Ecto neural progenitor cell (in vitro differentiated cells): ENCODE measurements at places on chromosomes 1 and 21.

- no peak for DNase-seq
These were observed 43.2 kb downstream of the NEK2 start for GRCh38 chr1:211632117-211632807.

DNA sequence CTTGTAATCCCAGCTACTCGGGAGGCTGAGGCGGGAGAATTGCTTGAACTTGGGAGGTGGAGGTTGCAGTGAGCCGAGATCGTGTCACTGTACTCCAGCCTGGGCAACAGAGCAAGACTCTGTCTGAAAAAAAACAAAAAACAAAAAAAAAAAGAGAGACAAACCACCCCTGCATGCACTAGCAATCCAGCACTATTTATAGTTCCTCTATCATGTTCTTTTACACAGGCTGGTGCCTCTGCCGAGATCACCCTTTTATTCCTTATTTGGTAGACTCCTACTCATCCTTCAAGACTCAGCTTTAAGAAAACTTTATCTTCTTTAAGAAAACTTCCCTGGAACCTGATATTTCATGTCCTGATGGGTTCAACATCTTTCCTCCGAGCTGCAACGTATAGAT, 10.8 kb downstream of the FMO5 start:
- no peak for DNase-seq

GRCh38 chr1:235468970-235469369, 35.3 kb downstream of the B3GALNT2 start:
- no peak for DNase-seq

DNA sequence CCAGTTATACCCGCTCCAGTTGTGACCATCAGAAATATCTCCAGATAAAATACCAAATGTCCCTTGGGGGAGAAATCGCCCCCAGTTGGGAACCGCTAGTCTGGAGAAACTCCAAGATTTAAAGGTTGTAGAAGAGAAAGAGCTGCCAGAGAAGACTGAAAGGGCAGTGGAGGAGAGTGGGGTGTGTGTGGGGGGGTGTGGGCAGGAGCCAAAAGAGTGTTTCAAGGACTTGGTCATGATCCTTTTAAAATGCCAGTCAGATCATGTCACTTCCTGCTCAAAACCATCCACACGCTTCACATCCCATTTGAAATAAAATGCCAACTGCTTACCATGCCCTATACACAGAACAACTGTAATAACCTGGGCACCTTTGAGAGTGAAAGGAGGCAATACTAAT, 3.4 kb upstream of the HEYL start:
- DNase-seq = no peak

DNA sequence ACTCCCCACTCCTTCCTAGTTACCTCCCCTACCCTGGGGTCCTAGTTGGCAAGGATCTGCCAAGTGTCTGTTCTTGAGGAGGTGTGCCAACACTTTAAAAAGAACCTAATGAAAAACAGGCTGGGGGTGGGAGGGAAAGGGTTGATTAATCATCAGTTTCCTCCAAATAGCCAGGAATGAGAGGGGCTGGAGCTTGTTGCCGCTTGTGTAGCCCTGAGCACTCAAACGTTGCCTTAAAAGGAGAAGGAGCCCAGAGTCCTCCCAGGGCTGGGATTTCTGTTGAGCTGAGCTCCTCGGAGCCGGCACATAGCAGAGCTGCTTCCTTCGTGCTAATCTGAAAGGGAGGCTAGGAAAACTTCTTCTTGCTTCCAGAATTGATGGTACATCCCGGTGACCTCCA, 15.9 kb downstream of the SHISA4 start:
- DNase-seq = no peak

GRCh38 chr1:996851-997712, 2.8 kb downstream of the HES4 start:
- peak; percentile 68 for DNase-seq

GRCh38 chr1:186772228-186772627, 56.5 kb upstream of the PLA2G4A start:
- no peak for DNase-seq

DNA sequence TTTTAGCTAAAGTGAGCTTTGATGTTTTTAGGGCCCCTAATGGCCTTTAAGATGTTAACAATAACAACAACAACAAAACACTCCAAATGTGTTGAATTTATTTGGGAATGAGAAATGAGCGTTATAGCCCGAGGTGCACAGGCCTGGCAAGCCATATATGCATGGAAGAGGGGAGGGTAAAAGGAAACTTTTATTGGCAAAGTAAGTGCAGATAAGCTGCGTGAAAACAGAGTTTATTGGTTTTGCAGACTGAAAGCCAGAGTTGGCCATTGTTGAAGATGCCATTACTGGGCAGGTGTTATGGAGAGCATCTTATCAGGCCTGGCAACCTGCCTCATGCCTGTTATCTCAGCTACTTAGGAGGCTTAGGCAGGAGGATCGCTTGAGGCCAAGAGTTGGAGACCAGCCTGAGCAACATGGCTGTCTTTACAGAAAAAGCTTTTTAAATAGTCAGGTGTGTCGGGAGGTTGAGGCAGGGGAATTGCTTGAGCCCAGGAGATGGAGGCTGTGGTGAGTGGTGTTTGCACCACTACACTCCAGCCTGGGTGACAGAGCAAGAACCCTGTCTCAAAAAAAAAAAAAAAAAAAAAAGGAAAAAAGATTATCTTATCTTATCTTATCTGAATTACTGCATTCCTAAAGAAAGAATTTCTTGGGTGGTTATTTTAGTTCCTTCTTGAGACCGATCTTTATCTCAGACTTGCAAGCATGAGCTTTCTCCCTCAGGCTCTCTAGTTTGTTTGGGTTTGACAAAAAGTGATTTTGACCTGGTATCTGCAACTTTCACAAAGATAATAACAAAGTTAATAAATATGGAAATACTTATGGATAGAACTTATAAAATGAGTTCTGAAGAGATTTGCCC, 1.7 kb downstream of the PATJ start:
- DNase-seq = no peak

DNA sequence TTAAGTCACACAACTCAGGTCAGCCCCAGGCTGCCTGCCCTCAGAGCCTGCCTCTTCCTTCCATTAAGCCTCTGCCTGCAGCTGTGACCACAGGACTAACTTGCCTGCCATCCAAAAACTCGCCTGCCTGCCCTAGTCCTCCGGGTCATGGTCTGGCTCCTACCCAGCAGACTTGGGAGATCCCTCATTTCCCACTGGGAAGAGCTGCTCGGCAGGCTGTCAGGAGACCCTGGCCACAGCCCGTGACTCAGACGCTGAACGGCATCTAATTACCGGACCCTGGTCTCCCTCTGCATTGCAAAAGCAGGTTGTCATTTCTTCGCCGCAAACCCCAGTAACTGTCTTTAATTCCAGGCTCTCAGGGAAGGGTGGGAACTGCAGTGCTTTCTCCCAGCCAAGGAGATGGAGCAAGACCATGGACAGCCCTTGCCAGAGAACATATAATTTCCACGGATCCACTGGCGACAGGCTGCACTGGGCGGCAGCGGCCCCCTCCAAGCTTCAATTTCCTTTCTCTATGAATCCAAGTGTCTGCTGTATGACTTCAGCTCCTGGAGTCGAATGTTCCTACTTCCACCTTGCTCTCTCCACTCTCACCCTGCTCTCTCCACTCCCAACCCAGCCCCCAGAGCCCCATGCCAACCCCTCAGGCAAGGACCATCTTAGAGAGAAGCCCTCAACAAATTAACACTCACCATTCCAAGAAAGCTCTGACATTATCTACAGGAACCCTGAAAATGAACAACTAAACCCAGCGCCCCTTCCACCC, 20.4 kb downstream of the OLFML2B start:
- no peak for DNase-seq

DNA sequence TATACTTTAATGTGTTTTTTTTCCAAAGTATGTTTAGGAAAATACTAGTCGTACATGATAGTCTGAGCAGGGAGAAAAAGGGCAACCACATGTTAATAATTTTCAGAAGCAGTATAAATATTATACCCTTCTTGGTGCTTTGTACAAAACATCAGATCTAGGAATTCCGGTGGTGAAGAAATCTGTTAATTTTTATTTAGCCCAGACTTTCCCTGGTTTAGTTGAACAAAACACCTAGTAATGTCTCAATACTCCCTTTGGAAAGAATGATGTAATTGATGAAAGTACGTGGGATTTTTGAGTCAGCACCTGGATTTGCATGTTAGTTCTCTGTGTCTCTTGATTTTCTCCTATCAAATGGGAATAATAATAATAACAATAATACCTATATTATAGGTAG, 38.4 kb upstream of the KCNK2 start:
- no peak for DNase-seq

- DNase-seq = no peak
These were observed 33.4 kb downstream of the GLIS1 start for GRCh38 chr1:53705446-53706096.

DNA sequence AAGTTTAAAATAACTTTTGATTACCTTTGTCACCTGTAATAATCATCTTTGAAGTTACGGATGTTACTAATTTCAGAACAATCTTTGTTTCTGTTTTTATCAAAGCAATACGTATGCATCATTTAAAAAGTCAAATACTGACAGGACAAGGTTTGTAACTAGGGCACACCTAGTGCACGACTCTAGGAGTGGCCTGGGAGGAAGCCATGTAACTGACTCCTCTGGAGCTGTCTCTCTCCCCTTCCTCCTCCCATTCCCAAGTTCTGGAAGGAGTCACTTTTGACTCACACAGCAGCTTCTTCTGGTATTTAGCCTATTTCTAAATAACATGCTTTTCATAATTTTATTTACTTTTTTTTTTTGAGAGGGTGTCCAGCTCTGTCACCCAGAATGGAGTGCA, 11.8 kb upstream of the RAP1GAP start:
- no peak for DNase-seq

DNA sequence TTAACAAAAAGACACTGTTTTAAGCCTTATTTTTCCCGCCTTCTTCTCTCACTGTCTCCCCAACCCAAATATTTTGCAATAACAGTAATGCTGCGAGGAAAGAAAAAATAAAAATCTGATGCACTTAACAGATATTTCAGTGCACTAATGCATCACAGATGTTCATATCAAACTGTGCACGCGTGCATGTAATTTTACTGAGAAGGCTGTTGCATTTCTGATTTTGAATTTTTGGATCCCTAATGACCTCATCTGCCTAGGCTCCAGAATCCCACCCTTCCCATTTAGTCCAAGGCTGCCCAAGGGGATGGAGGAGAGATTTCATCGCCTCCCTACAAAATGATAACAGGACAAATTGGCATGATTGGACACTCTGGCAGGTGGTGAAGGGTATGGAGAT, 5.5 kb downstream of the TRABD2B start:
- DNase-seq = no peak

GRCh38 chr1:151197863-151198253, 494 bp upstream of the PIP5K1A start:
- DNase-seq = no peak

- DNase-seq = peak; percentile 61
These were observed at the start of gene IKBKE for GRCh38 chr1:206469933-206470691. IKBKE (plus strand) TSS chr1:206470476; CDS start chr1:206473228, 2,752 bp downstream.

- DNase-seq = no peak
These were observed 106.2 kb downstream of the NIBAN1 start for GRCh38 chr1:184867866-184868689.

GRCh38 chr1:118388301-118388959, 203.4 kb upstream of the SPAG17 start:
- DNase-seq = no peak

- DNase-seq = no peak
These were observed 73.5 kb downstream of the ABL2 start for GRCh38 chr1:179156026-179156425.

DNA sequence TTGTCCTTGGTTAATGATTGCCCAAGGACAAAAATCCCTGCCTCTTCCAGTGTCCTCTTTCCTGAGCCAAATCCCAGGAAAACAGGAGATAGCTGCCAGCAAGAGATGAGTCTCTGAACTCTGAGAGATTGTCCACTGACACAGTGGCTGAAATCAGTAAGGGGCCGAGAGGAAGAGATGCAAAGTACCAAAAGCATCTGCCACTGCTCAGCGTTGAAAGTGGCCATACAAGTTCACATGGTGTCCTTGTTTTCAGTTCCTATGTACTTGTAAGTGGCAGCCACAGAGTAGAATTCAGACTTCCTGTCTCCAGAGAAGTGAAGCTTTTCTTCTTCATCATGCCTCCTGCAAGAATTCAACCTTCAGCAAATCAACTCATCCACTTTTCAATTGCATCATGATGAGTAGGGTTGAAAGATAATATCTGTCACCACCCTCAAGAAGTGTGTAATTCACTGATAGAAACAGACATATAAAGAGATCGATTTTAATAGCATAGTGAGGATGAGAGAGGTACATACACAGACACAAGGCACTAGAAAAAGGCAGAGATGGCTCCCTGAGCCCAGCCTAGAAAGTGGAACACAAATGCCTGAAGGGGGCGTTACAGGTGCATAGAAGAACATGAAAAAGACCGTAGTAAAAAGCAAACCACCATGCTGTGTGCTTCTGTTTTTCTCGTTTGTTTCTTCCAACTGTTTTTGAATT, 185.8 kb downstream of the MRPL39 start:
- DNase-seq = no peak

DNA sequence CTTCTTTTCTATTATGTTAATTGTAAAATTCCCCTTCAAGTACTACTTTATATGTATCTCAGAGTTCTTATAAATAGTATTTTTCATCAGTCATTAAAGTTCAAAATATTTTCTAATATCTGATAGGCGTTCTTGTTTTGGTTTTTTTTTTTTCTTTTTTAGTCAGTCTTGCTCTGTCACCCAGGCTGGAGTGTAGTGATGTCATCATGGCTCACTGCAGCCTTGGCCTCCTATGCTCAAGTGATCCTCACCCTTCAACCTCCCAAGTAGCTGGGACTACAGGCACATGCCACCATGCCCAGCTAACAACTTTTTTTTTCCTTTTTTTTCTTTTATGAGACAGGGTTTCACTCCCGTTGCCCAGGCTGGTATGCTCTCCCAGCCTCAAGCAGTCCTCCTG, 27.3 kb downstream of the AGMAT start:
- no peak for DNase-seq

GRCh38 chr1:185238447-185238846, 78.6 kb downstream of the IVNS1ABP start:
- DNase-seq = no peak
